ENCODE measurements at places on chromosomes 4 and X. TPM values are rescaled to one million over a fixed set of nuclear protein-coding genes. Genes with fewer than 3 reads are reported as not detected.

The ARSJ gene
- not detected for total RNA-seq

The CAMK2D gene
- total RNA-seq: 56.0 TPM

The ZMAT1 gene
- total RNA-seq: 3.2 TPM

The TMEM164 gene
- 11.6 TPM for total RNA-seq

The TSPAN6 gene
- 0.07 TPM for total RNA-seq

The TREX2 gene
- total RNA-seq: 1.9 TPM

The RIBC1 gene
- total RNA-seq: 1.2 TPM

The EGF gene
- not detected for total RNA-seq

The USP26 gene
- not detected for total RNA-seq

DNA sequence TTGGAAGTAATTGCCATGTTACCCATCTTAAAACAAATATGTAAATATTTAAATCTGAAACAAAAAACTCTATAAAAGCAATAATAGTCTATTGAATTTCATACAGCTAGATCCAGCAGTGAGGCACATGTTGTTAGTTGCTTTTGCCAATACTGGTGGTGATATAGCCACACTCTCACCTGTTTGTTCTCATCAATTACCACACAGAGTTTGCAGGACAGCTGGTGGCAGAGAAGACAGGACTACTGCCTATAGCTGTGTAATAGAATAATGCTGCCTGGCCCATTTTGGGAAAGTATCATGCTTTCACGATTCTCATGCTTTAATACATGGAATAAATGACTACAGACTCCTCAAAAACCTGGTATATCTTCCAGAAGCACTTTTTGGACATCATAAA, 3.7 kb upstream of the PRR32 start:
- no peak for DNase-seq

DNA sequence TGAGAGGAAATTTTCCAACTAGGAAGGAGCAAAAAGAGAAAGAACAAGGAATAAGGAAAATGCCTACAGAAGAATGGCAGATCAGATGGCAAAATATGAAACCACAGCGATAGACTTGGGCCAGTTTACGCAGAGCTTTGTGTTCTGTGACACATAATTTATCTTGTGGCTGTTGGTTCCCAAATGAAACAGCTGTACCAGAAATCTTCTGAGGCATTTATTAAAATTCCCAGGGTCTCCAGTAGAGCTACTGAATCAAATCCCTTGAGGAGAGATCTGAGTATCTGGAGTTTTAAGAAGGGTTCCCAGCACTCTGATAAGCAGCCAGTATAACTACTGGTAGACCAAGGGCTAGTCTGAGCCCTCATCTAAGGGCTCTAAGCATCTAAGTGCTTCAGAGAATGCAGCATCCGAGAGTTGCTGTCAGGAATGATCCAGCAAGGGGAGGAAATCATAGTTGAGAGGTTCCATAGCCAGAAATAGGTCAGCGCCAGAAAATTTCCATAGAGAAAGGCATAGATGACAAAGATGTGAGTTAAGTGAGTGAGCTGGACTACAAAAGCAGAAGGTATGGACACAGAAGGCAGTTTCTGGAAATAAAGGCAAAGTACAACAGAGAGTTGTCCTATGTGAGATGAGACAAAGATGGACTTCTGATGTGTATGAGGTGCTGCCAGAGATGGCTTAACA, 46.3 kb upstream of the FAM241A start:
- DNase-seq: no peak

- DNase-seq: no peak
These were observed 1468.0 kb downstream of the C4orf33 start for GRCh38 chr4:130563889-130564418.

DNA sequence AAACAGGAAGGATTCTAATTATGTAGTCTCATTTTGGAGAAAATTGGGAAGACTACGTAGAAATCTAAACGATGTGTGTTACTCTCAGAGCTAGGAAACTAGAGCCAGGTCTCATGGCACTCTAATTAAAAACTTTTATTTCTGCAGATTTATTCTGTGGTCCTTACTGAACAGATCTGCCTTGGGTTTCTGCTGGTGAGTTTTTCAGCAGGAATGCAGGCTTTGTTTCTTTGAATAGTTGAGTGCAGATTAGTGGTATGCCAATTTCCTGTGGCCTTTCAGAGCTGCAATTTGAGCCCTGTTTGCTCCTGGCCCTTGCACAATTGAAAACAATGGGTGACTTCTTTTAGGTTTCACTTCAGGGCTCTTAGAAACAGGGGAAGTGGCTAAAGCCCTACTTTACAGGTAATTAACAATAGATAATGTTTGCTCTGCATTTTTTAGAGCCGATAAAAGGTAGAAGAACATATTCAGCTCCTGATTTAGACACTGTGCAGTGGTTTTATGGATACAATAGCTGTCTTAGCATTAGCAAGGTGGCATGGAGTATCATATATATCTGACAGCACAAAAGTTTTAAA, 21.8 kb downstream of the SPRY1 start:
- no peak for DNase-seq

GRCh38 chr4:120694973-120695372, 227.6 kb downstream of the PRDM5 start:
- DNase-seq: no peak

GRCh38 chr4:84639145-84639544, 56.2 kb downstream of the CDS1 start:
- DNase-seq: no peak

- DNase-seq: no peak
These were observed 76.4 kb downstream of the RAPGEF2 start for GRCh38 chr4:159178979-159179969.

DNA sequence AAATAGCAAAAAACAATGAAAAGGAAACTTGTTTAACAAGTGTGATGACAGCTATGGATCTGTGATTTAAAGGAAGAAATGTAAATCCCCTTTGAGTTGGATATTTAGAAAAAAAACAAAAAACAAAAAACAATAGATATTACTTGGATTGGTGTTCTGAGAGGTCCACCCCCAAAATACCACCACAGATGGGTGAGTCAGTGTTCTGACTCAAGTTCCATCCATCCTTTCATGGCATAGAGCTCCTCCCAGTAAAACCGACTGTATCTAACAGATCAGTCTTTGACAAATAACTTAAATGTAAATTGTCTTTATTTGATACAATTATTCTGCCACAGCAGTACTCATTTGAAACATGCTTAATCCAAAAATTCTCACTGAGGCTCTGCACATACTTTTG, 27.4 kb downstream of the TMPRSS11B start:
- no peak for DNase-seq

GRCh38 chr4:80423553-80424224, 88.2 kb downstream of the CFAP299 start:
- DNase-seq: no peak

DNA sequence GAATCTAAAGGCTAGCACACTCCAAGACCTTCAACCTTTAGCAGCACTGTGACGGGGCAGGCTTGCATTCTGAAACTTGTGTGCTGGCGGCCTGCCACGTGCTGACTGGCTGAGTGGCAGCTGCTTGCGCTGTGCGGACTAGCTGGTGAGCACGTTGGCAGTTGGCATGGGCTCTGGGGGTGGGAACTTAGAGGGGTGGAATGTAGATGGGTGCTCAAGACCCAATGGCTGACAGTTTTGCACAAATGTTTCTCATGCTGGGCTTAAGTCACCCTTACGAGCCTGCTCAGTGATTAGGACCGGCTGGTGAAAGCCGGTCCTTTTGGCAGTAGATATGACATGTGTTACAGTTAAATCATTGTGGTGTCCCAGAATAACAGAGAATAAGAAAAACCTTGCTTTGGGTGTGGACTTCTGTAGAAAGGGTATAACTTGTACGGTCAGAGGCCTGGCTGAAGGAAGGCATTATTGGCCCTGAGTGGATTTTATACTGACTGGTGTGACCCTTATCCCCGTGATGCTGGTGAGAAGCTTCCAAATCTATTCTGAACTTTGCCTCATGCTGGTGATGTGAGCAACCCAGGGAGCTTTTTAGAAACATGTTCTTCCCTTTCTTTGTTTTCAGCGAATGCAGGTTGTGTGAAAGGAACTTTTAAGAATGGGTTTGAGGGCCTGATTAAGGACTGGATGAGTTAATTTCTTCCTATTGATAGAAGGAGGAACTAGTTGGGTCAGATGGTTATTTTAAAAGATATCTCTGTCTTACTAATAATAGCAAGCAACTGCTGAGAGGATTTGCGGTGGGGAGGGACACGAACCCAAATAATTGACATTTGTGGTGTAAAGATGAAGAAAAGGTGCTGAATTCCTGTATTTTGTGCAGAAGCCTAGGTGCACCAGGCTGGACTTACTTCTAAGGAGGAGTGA, 107.4 kb upstream of the SLC4A4 start:
- no peak for DNase-seq

GRCh38 chr4:6909970-6910339, 329 bp downstream of the TBC1D14 start:
- no peak for DNase-seq

DNA sequence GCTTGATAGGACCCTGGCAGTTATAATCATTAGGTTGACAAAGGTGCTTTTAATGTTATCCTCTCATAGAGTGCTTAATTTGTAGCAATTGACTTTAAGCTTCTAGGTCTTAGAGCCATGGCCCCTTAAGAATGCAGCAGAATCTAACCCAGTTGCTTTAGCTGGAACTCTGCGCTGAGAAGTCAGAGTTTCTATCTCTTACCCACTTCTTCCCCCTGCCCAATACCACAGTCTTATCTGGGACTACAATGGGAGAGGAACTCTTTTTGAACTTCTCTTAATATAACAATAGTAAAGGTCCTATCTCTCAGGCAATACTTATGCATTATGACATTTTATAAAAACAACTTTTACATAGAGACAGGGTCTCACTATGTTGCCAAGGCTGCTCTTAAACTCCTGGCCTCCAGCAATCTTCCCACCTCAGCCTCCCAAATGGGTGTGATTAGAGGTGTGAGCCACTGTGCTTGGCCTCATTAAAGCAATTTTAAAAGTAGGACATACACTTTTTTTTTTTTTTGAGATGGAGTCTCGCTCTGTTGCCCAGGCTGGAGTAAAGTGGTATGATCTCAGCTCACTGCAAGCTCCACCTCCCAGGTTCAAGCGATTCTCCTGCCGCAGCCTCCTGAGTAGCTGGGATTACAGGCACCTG, 1.8 kb downstream of the TLR10 start:
- no peak for DNase-seq

DNA sequence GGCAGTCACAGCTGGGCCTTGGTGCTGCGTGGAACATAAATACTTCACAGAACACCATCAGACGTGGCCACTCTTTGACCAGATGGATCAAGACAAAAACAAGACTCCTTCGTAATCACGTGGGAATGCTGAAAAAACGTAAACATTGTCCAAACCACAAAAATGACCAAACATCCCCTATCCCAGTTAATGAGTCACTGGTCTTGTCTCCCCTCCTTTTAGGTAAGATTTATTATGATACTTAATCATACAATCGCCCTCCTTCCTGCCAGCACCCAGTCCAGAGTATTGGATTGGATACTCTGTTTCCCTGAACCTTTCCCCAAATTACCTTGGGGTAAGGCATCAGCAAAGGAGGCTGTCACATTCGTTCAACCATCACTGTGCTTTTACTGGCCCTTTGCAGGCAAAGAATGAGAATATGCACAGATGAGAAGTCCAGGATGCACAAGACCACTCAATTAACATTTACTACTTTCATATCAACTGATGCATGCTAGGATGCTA, 601 bp upstream of the TCEANC start:
- no peak for DNase-seq

DNA sequence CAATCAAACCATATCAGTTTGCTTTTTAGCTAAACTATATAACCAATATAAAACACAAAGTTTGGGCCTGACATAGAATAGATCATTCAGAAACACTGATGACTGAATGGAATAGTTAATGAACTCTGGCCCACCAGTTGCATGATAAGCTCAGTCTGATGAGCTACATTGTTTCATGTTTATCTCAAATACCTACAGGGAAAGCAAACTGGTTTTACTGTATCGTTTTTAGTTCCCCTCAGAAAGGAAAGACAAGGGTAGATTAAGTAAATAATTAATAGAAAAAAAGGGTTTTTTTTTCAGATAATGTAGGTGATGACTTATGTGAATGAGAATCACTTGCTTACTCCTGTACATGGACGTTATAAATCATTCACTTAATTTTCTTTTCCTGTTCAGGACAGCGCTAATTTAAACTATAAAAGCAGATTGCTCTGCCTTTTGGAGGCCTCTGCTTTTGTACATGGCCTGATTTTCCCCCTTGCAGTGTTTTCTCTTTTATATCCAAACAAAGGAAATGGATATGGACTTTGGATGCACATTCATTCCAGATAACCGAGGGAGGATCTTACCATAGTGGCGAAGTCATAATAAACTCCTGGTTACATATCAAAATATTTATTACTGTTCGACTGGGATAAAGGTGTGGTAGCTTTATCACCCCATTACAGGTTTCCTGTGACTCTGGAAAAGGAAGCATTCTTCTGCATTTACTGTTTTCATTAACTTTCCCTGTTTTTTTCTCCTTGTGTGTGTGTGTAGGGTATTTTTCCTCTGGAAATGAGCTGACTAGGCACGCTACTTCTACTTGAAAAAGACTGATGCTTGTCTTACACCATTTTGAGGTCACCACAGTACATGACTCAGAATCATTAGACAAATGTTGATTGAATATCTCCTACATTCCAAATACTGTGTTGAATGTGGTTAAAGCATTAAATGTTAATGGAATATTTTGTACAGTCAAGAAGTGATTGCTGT, 373.1 kb upstream of the HS3ST1 start:
- DNase-seq: no peak

DNA sequence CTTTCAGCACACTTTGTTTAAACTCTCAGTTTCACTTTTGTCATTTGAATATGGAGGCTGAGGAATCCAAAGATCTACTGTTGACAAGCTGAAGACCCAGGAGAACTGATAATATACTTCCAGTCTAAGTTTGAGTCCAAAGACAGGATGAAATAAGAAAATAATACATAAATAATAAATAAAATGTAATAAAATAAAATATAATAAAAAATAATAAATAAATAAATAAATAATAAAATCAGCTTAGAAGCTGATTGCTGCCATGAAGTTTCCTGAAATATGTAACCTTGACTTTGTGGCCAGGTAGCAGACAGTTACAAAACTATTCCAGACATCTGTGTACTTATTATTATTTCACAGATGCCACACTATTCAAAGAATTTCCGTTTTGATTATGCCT, 55.0 kb downstream of the NPY2R start:
- DNase-seq: no peak

GRCh38 chrX:6849716-6850414, 297.6 kb upstream of the STS start:
- no peak for DNase-seq
